D341Med (cell line): ENCODE measurements at places on chromosomes 7 and 10.

DNA sequence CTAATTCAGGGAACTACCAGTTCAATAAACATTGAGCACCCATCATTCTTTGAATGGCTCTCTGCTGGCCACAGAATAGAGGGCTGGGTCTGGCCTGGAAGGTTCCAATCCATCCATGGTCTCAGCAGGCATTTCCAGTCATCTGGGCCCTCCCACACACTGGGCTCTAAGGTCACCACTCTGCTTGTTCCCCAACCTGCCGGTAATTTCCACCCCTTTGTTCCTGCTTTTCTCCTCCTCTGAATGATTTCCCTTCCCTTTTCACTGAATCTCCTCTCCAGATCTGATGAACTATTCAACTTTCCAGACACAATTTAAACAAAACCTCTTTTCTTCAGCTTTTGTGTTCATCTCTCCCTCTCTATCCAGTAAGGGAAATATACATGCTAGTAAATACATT lies 2.6 kb downstream of the BZW2 start:
- no peak for DNase-seq

- no peak for DNase-seq
These were observed 228.7 kb upstream of the CCDC6 start for GRCh38 chr10:60135020-60135419.

DNA sequence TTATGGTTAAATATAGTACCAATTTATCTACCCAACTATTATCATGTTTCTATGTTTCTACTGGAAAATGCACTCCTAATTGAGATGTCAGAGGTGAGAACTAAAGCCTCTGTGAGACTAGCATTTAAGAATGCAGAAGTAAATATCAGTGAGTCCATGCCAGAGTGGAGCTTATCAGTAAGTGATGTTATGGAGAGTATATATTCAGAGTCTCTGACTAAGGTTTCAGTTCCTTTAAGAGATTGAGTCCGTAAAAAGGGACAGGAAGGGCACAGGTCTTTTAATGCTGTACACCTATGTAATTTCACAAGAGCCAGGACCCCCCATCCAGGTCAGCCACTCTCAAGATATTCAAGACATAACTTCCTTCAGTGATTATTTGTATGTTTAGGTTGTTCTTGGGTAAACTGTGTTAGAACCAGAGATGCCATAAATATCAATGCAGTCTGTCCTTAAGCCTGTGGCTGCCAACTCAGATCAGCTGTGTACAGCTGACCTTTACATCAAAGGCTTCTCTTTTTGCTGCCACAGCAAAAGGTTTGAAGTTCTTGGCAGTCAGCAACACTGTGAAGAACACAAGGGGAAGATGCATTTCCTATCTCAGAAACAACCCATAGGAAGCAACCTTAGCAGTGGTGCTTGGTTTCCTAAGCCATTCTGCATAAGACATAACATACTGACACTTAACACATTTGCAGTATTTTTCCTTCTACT lies 244.8 kb downstream of the BICC1 start:
- no peak for DNase-seq

GRCh38 chr7:99028261-99028973 lies 115.5 kb downstream of the SMURF1 start:
- DNase-seq, result no peak

GRCh38 chr10:30742471-30742870 lies 112.9 kb upstream of the LYZL2 start:
- DNase-seq, result no peak
